ENCODE measurements at places on chromosomes 16 and 17.

DNA sequence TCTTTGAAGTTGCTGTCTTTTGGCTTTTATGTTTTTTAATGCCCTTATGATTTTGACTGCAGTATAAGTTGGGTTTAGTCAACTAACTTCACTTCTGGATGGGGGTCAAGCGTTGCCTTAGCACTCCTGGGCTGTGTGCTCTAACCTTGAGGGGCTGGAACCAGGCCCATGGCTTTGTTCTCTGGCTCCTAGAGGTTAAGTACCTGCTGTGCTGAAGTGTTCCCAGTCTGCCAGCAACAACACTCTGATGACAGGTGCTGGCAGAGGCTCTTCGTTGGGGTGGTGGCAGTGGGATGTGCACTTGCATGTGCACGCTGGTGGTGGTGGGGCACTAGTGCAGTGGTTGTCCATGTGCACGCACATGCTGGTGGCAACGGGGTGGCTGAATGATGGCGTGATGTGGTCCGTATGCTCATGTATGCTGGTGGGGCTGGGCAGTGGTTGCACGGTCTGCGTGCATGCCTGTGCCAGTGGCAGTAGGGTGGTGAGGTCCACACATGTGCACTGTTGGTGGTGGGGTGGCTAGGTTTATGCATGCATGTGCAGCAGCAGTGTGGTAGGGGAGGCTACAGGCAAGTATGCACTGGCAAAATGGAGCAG lies 447.8 kb upstream of the GOT2 start:
- DNase-seq, result no peak

DNA sequence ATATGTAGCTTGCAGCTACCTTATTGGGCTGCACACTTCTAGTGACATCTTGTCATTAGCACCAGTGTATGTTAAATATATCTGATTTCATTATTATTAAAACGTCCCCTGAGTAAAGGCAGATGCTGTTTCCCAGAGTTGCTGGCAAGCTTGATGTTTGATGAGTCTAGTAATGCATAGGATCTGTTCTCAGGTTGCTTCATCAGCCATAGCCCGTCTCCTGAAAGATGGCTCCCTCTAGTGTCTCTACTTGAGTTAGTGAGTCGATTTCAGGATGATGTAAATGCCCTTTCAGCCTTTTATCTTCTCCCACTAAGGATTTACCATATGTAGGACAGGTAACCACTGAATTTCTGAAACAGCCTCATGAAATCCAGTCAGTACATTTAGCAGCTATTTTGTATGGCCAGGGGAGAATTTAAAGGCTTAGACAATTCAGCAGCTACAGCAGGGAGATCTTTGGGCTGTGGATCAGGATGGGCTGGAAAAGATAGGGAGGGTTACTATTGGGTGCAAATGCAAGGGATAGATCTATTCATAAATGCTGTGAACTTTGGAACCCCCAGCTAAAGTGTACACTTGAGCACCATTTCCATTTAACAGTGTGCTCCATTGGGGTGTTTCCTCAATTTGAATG lies 376.3 kb downstream of the CNTNAP4 start:
- no peak for DNase-seq

DNA sequence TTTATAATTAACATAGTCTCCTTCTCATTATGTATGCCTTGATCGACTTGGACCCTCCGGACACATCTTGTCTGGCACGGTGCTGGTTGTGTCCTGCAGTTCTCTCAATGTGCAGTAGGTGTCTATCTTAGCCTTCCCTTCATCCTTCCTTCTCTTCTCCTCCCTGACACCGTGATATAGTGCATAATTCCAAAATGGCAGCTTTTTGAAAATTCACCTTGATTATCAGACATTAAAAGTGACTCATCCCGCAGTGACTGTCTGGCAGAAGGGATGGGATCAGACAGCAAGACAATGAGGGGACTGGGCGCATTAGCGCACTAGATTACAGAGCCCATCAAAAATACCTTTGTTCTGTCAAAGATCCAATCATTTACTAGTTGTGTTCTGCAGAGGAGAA lies 70.0 kb upstream of the PMFBP1 start:
- no peak for DNase-seq

DNA sequence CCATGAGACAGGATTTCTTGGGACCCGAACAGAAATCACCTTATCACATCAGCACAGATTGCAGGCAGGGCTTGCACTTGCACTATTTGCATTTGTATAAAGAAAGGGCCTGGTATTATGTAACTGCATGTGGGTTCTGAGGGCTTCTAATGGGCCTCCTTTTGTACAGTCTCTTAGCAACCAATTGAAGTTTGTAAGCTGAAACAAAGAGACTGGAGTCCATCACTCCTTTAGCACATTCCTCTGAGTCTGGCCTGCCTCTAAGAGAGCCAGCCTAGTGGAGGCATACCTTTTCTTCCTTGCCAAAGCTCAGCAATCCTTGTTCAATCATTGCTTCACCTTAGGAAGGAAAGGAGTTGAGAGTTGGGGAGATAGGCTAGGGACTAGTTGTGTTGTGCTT lies 387.1 kb downstream of the XYLT1 start:
- DNase-seq, result no peak

- no peak for DNase-seq
Observed at GRCh38 chr16:35908942-35909341, 2449.5 kb downstream of the TP53TG3F start.

GRCh38 chr16:65775829-65776228 lies 590.7 kb upstream of the CDH5 start:
- DNase-seq, result no peak

DNA sequence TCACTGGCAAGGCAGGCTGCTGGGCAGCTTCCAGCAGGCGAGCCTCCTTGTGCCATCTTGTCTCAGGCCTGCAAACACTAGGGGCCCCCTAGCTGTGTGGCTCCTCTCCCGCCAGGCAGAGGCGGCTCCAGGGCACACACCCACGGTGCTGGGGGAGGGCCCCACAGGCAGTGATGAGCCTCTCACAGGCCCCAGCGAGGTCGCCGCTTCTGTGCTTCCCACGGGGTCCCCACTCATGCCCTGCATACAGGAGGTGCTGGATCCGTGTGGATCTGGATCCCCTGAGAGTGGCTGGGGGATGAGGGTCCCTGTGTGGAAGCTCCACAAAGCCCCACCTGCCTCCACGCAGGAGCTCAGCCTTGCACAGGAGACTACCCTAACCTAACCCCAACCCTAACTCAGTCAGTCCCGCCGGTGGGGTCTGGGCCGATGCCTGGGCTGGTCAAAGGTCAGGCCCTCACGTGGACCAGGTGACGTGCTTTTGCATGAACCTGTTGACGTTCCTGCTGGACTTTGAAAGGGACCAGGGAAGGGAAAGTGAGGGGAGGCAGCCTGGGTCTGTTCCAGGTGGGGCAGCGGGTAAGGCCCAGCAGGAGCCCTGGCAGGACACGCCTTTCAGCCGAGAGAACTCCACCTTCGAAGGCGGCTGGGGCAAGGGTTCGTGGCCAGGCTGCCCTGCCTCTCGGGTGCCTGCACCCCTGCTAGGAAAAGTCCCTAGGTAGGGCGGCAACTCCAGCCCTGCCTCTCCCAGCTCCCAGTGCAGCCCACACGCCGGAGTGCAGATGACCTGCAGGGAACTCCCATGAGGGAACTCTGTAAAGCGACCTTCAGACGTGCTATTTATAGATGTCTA lies 5.2 kb downstream of the SECTM1 start:
- no peak for DNase-seq

DNA sequence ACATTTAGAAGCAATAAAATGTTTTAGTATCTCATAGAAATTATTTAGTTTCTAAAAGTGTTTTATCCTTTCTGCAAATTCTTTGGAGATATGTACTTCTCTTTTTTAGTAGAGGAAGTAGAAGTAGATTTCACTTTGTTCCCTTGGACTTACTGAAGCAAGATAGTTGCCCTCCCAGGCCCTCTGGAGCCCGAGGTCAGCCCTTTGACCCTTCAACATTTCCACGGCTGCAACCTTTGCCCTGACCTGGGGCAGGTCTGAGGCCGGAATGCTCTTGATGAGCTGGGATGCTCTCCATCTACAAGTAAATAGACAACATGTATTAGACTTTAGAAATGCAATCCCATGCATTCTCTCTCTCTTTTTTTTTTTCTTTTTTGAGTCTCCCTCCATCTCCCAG lies 167.5 kb downstream of the CDK5R1 start:
- DNase-seq, result no peak

DNA sequence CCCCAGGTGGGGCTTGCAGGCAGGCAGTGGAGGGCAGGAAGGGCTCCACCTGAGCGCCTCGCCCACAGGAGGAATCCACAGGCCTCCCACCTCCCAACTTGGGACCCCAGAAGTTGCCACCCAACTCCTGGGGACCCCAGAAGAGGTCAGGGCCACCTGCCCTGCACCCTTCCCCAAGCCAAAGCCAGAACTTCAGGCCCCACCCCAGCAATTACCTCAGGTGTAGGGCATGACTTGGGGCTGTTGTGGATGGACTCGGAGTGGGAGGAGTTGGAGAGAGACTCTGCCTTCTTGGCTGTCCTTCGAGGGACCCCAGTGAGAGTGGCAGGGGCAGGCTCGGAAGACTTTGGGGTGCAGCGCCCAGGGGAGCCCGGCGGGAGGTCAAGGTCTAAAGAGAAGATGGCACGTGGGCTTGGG lies 10.5 kb downstream of the TSPOAP1 start:
- peak; percentile 8 for DNase-seq

GRCh38 chr17:13153036-13153435 lies 135.2 kb upstream of the ELAC2 start:
- DNase-seq, result no peak

- no peak for DNase-seq
Observed at GRCh38 chr17:11747441-11747840, 149.2 kb downstream of the DNAH9 start.

DNA sequence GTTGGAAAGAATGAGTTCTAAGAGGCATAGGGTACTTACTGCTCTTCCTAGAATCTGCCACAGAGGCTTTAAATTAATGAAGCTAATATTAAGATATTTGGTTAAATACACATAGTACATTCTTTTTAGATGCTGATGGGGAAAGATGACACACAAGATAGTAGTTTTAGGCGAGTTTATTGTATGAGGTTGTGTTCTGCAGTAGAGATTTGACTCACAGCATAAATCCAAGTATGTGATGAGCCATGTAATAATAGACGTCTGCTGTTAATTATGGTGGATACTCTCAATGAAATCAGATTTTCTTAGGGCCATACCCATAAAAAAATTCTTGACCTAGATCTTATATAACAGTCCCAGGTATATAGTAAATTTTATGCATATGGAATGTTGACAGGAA lies 8.0 kb downstream of the TNRC6C start:
- DNase-seq, result no peak

DNA sequence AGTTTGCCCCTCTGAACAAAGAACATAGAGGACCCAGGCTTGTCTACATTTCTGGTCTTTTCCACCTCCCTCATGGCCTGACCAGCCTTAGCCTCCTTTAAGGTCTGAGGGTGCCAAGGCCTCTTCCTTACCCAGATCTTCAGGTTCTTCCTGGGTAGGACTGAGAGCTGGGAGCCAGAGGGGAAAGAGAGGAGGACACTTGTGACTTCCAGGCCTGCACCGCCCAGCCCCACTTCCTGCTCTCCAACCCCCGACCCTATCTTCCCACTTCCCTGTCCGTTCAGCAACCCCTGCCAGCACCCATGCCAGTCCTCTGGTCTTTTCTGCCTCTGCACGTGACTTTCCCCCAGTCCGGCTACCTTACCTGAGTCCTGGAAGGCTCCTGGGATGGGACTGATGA lies 534 bp downstream of the PRSS36 start:
- DNase-seq, result no peak

- DNase-seq, result no peak
Observed at GRCh38 chr17:6753546-6753945, 2.3 kb upstream of the XAF1 start.

DNA sequence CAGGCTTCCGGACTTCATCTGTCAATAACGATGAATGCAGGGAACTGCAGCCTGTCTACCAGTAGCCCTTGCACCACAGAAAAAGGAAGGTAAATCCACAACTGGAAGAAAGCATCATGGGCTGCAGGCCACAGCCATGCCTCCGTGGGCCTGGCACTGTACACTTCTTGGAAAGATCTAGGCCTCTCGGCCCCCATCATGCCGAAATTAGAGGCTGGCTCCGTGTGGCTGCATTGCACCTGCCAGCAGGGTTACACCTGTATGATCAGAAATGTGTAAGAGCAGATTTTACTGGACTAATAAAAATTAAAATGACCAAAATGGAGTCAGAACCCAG lies 52.2 kb downstream of the SDK2 start:
- no peak for DNase-seq

DNA sequence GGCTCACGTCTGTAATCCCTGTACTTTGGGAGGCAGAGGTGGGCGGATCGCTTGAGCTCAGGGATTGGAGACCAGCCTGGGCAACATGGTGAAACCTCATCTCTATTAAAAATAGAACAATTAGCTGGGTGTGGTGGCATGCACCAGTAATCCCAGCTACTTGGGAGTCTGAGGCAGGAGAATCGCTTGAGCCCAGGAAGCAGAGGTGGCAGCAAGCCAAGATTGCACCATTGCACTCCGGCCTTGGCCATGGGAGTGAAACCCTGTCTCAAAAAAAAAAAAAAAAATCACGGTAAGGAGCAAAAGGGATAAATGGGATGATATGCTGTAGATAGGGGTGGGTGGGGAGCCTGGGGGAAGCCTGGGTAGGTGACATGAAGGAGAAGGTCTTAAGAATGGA lies 20.4 kb upstream of the TMEM98 start:
- DNase-seq, result no peak

DNA sequence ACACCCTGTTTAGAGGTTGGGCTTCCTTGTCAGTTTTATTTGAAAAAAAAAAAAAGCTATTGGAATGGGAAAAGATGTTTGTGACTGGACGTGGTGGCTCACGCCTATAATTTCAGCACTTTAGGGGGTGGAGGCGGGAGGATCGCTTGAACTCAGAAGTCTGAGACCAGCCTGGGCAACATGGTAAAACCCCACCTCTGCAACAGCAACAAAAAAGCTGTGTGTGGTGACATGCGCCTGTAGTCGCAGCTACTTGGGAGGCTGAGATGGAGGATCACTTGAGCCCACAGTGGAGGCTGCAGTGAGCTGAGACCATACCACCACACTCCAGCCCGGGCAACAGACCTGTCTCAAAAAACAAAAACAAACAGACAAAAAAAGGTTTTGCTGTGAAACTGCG lies 66.1 kb upstream of the SIAH1 start:
- no peak for DNase-seq

DNA sequence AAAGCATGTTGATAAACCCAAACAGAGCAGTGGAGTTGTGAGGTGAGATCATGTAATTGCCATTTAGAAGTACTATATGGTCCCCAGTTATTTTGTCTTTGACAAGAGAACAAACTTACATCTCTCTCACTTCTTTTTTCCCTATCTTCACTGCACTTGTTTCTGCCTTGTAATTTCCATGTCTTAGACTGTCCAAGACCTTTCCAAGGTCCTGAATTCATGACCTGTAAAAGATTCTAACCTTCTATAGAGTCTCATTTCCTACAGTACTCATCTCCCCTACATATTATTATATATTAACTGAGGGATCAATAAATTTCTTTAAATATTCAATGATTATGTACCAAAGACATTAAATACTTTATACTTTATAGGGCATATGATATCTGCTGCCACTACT lies 295.3 kb upstream of the KIF2B start:
- no peak for DNase-seq

- DNase-seq, result no peak
Observed at GRCh38 chr16:84763629-84764028, 56.2 kb upstream of the CRISPLD2 start.

- DNase-seq, result no peak
Observed at GRCh38 chr17:21019976-21020586, 22.7 kb downstream of the USP22 start.

Data from uterus (tissue), 4 donors.